ENCODE measurements at places on chromosomes 1 and 21.

GRCh38 chr21:42542596-42542995 lies 28.9 kb downstream of the SLC37A1 start:
- no peak for DNase-seq

DNA sequence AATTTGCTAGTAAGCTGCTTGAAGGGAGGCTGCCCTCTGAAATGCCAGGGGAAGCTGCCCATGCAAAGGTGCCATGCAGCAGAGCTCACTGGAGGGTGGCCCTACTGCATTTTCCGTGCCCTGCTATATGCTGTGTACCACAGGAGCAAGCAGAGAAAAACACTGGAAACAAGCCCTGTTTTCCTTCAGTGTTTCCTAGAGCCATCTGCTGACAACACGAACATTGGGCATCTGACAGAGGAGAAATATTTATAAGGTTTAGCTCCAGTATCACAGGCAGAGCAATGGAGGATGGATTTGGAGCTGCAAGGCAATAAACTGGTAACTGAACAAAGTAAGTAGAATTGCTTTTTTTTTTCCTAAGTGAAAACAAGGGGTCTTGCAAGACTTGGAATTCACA lies 198.4 kb downstream of the USP25 start:
- DNase-seq = no peak

DNA sequence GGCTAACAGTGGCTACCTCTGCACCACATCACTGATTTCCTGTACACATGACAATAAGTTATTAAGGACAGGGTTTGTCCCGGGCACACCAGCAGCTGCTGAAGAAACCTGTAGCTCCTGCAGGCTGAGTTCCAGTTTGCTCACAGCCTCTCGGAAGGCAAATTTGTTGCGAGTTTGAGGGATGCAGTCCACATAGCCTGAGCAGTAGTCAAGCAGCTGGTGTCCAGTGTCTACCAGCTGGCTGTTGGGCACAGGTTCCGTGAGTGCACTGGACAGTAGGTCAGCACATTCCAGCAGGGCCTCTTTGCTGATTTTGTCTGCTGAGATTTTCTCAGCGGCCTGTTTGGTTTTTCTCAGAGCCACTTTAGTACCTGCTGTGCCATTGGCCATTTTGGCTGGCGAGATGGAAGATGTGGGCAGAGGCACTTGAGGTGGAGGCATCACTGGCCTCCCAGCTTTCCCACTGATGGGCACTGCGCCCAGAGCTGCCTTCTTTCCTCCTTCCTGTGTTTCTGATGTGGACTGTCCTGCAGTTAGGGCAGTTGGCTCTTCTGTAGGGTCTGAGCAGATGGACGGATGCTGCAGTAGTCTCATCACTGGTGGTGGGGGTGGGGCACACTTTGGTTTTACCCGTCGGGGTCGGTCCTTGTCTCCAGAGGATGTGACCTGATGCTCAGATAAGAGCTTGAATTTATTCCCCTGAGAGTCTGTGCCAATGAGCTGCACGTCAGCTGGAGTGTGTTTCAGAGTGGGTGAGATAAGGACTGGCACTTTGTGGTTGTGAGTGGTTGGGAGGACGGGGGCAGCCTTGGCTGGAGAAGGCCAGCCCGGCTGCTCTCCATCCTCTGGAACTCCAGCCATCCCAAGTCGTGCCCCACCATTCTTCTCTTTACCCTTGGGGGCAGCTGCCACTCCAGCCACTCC lies 26.1 kb downstream of the TOR3A start:
- DNase-seq = no peak

- no peak for DNase-seq
Observed at GRCh38 chr1:197954718-197955418, 37.7 kb downstream of the LHX9 start.

DNA sequence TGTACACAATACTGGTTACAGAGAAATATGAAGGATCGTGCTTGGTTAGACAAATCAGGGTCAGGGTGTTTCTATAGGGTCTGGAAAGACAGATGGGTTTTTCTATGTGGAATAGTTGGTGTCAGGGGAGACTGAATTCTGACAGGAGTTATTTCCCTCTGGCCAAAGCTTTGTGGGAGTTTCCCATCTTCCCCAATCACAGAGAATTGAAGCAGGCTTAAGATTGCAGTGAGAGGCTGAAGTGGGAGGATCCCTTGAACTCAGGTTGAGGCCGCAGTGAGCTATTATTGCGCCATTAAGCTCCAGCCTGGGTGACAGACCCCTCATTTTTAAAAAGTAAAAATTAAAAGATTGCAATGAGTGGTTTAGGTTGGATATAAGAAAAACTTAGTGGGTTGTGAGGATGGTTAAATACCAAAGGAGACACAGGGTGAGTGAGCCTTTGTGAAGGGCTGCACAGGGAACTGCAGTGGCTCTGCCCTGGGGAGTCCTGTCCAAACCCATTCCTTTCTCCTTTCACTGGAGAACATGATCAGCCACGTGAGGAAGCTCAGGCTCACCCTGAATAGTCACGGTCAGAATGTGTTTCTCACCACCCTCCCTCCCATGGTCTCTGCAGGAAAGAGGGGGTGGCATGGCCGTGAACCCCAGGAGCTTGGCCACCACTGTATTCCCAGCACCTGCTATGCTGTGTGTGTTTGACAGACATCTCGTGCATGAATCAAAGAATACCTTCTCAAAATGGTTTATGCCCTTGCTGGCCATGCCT lies 101.2 kb downstream of the INTS7 start:
- DNase-seq = no peak

- no peak for DNase-seq
Observed at GRCh38 chr1:149927056-149927562, 494 bp downstream of the SF3B4 start.

Measured in NCI-H1436 treated with DMSO at 0.1 percent for 48 hours (cell line).